ENCODE measurements at places on chromosomes 11 and 22.

DNA sequence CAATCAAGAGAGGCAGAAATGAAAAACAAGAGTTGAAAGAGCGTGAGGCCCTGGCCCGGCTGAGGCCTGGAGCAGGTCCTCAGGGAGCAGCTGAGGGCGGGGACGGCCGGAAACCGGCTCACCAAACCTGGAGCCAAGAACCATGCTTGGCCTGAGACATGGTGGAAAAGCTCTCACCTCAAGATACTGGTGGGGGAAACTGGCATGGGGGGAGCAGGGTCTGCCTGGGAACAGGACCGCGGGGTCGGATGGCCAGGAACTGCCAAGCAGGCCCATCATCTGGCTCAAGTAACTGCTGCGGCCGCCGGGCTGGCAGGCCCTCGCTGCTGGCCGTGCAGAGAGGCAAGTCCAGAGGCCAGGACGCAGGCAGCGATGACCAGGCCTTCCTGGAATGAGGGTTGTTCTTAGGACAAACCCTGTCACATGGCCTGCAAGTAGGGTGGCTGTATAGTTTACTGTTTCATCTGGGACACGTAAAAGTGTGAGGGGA is 18.9 kb upstream of the WNT11 start:
- DNase-seq, result no peak

- peak; percentile 95 for DNase-seq
Measured at GRCh38 chr11:66112601-66113499, 42.8 kb downstream of the PACS1 start.

DNA sequence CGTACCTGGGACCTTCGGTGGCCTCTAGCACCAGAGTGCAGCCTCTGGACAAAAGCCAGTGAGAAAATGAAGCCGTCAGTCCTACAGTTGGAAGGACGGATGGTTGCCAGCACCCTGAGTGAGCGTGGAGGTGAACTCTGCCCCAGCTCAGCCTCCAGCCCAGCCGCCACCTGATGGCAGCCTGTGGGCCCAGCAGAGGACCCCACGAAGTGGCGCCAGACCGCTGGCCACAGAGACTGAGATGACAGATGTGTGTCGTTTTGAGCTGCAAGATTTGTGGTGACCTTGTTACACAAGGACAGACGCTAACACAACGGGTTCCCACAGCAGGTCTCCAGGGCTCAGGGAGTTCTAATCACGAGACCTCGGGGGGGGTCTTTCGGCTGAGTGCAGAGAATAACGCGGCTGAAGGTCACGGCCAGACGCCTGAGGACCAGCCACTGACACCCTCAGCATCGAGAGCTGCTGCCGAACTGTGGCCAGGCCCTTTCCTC is 75.0 kb downstream of the BRD1 start:
- no peak for DNase-seq

DNA sequence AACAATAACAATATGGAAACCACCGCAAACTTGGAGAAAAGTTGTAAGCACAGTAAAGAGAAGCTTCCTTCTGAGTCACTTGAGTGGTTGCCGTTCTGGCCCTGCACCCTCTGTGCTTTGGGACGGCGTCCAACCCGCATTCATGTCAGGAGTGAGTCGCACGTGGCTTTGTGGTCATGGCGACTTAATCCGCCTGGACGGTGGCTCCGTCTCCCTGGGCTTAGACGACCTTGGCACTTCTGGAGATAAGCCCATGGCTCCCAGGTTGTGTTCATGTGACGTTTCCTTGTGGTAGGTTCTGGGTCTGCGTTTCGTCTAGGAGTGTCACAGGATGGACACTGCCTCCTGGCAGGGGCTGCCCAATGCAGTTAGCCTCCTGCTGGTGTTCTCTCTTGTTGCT is 40.5 kb downstream of the TPCN2 start:
- peak; percentile 83 for DNase-seq

All from fibroblast of upper back skin (primary cell).